T-helper 2 cell treated with Interferon-gamma antibody and Interleukin-4, amounts not matched to agents 100 ng/mL and 5 ng/mL, for 36 hours (primary cell): ENCODE measurements at places on chromosomes 1 and 21. TPM values are rescaled to one million over a fixed set of nuclear protein-coding genes. Genes with fewer than 3 reads are reported as not detected.

The TRIM46 gene
- total RNA-seq: 15.2 and 17.3 TPM in 2 replicates

The KCNA10 gene
- total RNA-seq: not detected in 2 replicates

The OR2L3 gene
- 0.11 TPM in 1 of 2 replicates, not detected in the other for total RNA-seq

The FHAD1 gene
- total RNA-seq: 0.09 TPM in 1 of 2 replicates, not detected in the other
